Testis (tissue), 5 donors: ENCODE measurements at places on chromosomes 11 and 22.

GRCh38 chr11:67300756-67301312 lies 2.5 kb upstream of the SSH3 start:
- peaks cover 20% of the 10 kb centered on the region for H3K4me1 ChIP-seq
- H3K4me3 ChIP-seq, result no peak overlapping the region
- H3K27me3 ChIP-seq, result no peaks in the 10 kb centered on the region

DNA sequence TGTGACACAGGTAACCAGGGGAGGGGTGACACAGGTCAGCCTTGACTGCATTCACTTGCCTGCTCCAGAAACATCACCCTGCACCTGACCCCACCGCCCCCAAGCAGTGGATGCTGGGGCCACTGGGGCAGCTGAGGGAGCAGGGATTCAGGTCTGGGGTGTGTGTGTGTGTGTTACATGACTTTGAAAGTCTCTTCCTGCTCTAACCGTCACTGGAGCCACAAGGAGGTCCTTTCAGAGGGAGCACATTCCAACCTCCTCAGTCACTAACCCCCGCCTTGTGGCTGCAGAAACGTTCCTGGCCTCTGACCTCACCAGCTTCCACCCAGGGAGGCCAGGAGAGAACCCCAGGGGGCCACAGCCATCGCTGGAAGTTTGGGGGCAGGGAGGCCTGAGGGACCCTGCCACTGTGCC lies 2.9 kb upstream of the FOSL1 start:
- no peaks in the 10 kb centered on the region for H3K27me3 ChIP-seq
- no peaks in the 10 kb centered on the region for H3K36me3 ChIP-seq
- peaks cover 8% of the 10 kb centered on the region for H3K4me1 ChIP-seq
- H3K27ac ChIP-seq, result no peak overlapping the region
- DNase-seq, result no peak
- no peak overlapping the region for H3K4me3 ChIP-seq

DNA sequence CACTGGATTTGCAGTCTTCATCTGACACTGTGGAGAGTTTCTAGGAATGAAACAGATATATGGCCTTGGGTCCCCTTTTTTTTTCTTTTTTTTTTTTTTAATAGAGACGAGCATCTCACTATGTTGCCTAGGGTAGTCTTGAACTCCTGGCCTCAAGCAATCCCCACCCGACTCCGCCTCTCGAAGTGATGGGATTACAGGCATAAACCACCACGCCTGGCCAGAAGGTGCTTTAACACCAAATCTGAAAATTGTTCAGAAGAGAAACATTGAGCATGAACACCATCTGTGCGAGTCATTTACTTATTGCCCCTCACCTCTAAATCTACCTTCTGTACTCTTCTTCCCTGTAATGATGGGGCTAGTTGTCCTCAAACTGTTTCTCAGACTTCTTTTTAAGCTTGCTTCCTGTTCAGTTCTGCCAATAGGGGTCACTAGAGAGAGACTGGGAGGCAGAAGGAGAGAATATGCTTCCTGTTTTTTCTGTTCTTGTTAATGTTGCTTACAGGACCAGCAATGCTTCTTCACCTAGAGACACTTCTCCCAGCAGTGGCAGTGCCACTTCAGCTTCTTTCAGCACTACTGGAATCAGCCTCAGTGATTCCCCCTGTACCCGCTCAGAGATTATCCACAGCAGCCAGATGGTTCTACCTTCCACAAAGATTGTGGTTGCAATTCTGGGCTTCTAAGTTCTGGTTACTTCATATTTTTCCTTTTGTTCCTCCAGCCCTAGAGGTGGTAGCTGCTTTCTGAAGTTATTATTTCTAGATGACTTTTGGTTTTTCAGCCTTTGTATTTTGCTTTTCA lies 20.8 kb upstream of the ZBED5 start:
- DNase-seq, result no peak
- no peak overlapping the region for H3K4me3 ChIP-seq
- no peaks in the 10 kb centered on the region for H3K27me3 ChIP-seq
- H3K4me1 ChIP-seq, result no peaks in the 10 kb centered on the region
- no peak overlapping the region for H3K27ac ChIP-seq

GRCh38 chr11:37092487-37092886 lies 494.5 kb upstream of the RAG2 start:
- H3K4me3 ChIP-seq, result no peak overlapping the region
- H3K27ac ChIP-seq, result no peak overlapping the region
- DNase-seq, result no peak

DNA sequence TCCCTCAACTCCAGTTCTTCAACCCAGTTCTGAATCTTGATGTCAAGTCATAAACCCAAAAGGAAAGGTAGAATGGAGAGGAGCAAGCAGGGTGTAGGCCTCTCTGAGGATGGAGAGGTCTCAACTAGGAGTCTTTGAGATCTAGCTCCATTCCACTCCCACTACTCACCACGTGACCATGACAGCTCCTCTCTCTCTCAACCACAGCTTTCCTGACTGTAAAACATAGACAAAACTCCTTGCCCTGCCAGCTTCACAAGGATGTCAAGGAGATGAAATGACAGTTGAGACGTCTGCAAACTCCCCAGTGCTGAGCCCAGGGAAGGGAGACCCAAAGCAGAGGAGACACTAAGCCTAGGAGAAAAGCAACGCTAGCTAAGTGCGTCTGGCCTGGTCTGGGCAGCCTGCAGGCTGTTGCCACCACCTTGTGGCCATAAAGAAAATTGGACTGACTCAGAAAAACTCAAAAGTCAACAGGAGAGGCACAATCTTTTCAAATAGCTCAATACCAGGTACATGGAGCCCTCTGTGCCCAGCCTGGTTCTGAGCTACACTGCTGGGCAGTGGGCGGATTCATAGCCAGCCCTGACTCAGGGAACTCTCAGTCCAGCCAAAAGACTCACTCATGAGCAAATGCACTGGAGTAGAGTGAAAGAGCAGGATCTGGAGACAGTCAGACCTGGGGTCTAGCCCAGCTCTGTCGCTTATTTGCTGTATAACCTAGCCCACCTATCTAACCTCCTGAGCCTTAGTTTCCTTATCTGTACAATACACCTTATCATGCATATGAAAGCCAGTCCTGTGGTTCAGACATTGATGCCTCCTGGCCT lies 3.4 kb downstream of the CLPB start:
- no peaks in the 10 kb centered on the region for H3K27me3 ChIP-seq
- peak; percentile 53 for DNase-seq
- no peak overlapping the region for H3K4me3 ChIP-seq
- H3K4me1 ChIP-seq, result no peaks in the 10 kb centered on the region
- H3K27ac ChIP-seq, result no peak overlapping the region

GRCh38 chr11:73361953-73362776 lies 14.0 kb upstream of the RELT start:
- no peaks in the 10 kb centered on the region for H3K36me3 ChIP-seq
- no peak overlapping the region for H3K27ac ChIP-seq
- no peaks in the 10 kb centered on the region for H3K27me3 ChIP-seq
- H3K4me1 ChIP-seq, result peaks cover 10% of the 10 kb centered on the region
- peak overlapping the region; percentile 12 for H3K4me3 ChIP-seq

GRCh38 chr11:105004021-105004420 lies 18.9 kb downstream of the CASP5 start:
- no peak for DNase-seq
- H3K4me3 ChIP-seq, result no peak overlapping the region
- no peaks in the 10 kb centered on the region for H3K27me3 ChIP-seq
- H3K36me3 ChIP-seq, result no peaks in the 10 kb centered on the region
- H3K27ac ChIP-seq, result no peak overlapping the region

DNA sequence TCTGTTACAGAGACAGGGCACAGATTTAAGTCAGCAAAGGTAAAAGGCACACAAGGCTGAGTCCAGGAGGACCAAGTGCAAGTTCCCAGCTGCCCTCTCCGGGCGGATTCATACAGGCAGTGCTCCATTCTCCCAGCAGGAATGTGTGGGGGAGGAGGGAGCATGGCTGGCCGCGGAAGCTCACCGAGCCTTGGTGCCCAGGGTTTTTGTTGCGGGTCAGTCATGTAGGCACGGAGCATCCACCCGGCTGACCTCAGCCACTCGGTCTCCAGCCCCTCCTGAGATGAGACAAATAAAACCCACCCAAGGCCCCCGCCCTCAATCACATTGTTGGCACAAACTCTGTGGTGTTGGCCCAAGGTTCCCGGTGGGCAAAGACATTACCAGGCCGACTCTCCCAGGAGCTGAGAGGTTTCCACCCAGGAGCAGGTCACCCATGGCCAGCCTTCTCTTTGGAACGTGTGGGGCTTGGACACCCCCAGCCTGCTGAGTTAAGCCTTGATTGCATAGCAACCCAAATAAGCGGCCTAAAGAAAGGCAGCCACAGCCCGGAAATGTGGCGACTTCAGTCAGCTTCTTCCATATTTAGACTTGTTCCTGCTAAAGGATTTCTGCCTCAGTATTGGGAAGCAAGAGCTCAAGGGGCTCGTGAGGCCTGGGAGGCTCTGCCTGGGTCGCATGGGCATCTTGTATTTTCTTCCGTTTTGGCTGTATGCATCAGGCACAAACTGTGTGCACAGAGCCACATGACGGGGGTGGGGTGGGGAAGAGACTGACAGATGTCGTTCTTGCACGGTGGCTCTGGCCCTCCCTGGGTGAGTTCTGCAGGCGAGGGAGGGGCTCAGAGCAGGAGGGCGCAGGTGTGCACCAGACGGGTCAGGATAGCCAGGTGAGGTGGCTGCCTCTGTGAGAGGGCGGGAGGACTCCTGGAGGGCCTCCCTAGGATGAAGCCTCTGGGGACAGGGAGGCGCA lies 63.0 kb downstream of the ARHGAP8 start:
- no peaks in the 10 kb centered on the region for H3K36me3 ChIP-seq
- no peaks in the 10 kb centered on the region for H3K27me3 ChIP-seq
- H3K4me3 ChIP-seq, result no peak overlapping the region

GRCh38 chr11:125376856-125377255 lies 119.2 kb downstream of the FEZ1 start:
- H3K27me3 ChIP-seq, result no peaks in the 10 kb centered on the region
- H3K36me3 ChIP-seq, result no peaks in the 10 kb centered on the region
- H3K4me1 ChIP-seq, result no peaks in the 10 kb centered on the region
- no peak overlapping the region for H3K4me3 ChIP-seq
- H3K27ac ChIP-seq, result no peak overlapping the region
- DNase-seq, result no peak

DNA sequence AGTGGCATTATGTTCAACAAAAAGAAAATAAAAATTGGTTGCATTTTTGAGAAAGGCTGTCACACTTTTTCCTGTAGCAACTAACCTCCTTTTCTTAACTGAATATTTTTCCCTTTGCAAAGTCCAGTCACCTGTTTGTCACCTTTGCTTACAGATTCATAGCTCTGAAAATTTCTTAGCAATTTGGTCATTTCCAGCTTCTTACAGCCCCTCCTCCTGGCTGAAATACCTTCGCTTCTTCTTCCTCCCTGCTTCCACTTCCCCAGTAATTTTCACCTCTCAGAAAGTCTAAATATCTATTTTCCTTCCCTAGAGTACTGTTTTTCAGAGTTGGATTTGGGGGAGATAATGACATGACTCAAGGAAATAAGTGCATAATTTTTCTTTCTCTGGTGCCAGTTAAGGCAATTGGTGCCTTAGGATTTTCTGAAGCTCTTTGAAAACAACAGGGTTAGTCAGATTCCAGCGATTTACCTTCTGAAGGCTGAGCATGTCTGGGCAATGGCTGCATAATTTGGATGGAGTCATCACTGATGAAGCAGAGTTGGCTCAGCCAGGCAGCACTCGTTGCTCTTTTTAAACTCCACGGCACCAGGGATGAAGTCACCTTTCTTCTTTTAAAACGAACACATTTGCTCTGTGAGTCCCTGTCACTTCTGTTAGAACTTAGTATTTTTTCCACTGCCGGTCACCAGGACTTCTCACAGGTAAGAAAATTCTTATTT lies 62.1 kb upstream of the AMOTL1 start:
- H3K4me1 ChIP-seq, result no peaks in the 10 kb centered on the region
- H3K36me3 ChIP-seq, result no peaks in the 10 kb centered on the region
- H3K4me3 ChIP-seq, result no peak overlapping the region
- no peak overlapping the region for H3K27ac ChIP-seq
- no peak for DNase-seq

DNA sequence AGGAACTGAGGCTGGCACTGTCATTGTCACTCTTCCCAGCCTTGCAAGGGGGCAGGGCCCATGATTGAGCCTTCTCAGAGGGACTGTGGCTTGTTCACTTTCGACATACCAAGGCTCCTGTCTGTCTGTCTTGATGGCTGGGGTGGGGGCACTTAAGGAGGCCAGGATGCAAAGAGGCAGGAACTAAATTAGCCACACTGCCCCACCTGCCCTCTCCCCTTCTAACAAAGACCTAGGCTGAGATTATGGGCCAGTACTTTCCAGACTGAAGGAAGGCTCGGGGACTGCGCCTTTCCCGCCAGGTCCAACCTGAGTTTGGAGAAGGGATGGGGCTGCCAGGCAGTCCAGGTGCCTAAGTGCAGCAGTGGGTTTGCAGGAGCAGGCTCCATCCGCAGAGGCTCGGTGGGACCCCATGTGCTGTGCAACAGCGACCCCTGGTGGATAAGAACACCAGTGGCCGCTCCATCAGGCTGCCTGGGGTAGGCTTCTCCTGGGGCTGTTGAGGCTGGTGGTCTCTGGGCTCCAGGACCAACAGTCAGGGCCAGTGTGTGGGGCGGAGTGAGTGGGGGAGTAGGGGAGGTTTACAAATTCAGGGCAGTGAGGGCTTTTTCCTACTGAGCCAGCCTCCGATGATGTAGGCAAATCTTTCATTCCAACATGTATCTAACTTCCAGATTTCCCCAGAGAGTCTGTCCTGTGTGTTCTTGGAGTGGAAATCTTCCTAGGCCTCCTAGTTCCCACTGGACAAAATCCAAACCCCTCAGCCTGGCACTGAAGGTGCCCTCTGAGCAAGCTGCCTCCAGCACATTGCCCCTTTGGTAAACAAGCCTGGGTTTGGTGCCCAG lies 93.9 kb downstream of the INSC start:
- no peak overlapping the region for H3K4me3 ChIP-seq
- H3K27ac ChIP-seq, result no peak overlapping the region
- H3K27me3 ChIP-seq, result no peaks in the 10 kb centered on the region
- peak; percentile 85 for DNase-seq
- H3K4me1 ChIP-seq, result no peaks in the 10 kb centered on the region
- no peaks in the 10 kb centered on the region for H3K36me3 ChIP-seq

DNA sequence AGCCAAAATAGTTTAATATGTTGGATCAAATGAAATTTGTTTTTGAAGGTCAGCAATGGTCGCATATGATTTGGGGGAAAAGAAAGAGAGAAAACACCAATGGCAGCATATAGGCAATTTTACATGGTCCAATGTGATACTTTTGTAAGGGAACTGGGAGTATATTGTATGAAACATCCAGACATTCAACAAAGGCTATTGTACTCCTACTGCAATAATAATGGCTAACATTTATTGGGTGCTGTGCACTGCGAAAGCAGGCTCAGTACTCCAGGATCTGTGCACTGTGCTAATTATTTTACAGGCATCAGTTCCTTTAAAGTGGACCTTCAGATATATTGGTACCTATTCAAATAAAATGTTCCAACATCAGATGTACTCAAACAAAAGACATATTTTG lies 5.9 kb upstream of the OR10V1 start:
- no peaks in the 10 kb centered on the region for H3K36me3 ChIP-seq
- DNase-seq, result no peak
- no peak overlapping the region for H3K4me3 ChIP-seq
- no peaks in the 10 kb centered on the region for H3K27me3 ChIP-seq
